Muscle of arm (tissue), 14 donors: ENCODE measurements at places on chromosomes 6 and 20. TPM values are rescaled to one million over a fixed set of nuclear protein-coding genes. Genes with fewer than 3 reads are reported as not detected.
A peak's percentile ranks its signal among the peaks of the same experiment; 100 is the strongest.

The TRDN gene
- polyA plus RNA-seq = 331 TPM

The DCDC2 gene
- 0.09 TPM for polyA plus RNA-seq

The ZNF334 gene
- 9.4 TPM for polyA plus RNA-seq

The CRISP3 gene
- polyA plus RNA-seq = not detected

The MAFB gene
- 11.2 TPM for polyA plus RNA-seq

The RPP40 gene
- 18.0 TPM for polyA plus RNA-seq

The SUMO4 gene
- polyA plus RNA-seq = 0.49 TPM

The UQCC2 gene
- polyA plus RNA-seq = 72.8 TPM

The FUT9 gene
- 0.17 TPM for polyA plus RNA-seq

The DPPA5 gene
- polyA plus RNA-seq = not detected

The MUC21 gene
- polyA plus RNA-seq = not detected

The PBOV1 gene
- 0.05 TPM for polyA plus RNA-seq

DNA sequence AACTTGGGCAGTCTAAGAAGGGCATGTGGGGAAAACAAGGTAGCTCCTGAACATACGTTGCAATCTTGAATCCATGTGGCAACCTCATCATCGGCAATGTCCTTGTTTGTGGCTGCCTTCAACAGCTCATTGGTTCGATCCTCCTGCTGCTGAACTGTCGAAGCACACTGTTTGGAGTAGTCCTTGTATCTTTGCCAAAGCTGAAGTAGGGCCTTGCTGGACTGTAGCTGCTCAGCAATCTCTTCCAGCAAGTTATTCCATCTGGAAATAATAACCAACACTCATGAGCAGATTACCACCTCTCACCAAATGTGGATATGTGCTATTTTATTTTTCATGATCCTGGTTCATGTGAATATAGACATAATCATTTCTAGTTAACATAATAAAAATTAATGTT lies 413.3 kb downstream of the ESR1 start:
- DNase-seq = no peak

DNA sequence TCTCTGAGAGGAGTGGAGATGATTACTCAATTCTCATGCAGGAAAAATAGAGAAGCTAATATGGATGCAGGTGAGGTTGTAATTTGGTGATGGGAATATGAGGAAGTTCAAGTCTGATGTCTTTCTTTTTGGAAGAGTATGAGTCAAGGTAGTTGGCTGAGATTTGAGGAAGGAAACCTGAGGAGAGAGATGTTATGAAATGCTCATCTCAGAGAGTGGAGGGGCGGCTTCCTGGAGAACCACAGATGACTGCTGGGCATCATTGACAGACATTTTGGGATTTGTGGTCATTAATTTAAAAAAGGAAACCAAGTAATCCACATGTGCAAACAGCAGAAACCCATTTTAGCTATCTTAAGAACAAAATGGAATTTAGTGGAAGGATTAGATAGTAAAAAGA lies 72.5 kb upstream of the UST start:
- DNase-seq = no peak

GRCh38 chr6:15264902-15265761 lies 19.3 kb downstream of the JARID2 start:
- DNase-seq = peak; percentile 75

DNA sequence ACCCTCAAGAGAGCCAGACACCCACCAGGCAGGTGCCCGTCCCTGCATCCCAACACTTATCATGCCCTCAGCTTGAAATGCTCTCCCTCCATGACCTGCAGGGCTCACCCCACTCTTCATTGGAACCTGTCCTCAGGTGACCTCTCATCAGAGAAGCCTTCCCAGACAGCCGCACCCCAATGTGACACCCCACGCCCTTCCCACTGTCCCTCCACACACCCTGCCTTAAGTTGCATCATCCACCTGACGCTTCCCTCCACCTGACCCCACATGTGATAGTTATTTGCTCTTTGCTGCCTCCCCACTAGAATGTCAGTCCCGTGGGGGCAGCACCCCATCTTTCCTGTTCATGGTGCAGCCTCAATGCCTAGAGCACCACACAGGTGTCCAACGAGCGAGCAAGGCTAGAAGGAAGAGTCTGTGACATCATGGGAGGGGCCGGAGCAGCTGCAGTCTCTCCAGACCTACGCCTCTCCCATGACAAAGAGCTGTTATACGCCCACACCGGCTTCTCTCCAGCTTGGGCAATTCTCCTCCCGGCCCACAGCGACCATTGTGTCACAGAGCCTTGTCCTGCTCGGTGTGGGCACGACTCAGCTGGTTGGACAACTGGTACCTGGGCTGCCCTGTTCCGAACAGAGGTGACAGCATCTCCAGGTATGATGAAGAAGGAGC lies 58.2 kb downstream of the NFATC2 start:
- DNase-seq = no peak

GRCh38 chr20:57291003-57291402 lies 24.6 kb upstream of the BMP7 start:
- DNase-seq = no peak

DNA sequence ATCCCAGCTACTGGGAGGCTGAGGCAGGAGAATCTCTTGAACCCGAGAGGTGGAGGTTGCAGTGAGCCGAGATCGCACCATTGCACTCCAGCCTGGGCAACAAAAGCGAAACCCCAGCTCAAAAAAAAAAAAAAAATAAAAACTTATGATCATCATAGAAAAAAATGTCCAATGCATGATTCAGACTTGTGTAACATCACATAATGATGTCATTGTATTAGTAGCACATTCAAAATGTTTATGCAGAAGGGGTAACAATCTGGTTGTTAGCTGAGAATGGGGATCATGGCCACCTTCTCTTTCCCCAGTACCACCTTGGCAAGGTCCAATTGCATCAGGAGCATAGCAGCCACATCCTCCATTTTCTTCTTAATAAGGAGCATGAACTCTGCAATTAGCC lies 137.6 kb upstream of the MARCKS start:
- DNase-seq = no peak

DNA sequence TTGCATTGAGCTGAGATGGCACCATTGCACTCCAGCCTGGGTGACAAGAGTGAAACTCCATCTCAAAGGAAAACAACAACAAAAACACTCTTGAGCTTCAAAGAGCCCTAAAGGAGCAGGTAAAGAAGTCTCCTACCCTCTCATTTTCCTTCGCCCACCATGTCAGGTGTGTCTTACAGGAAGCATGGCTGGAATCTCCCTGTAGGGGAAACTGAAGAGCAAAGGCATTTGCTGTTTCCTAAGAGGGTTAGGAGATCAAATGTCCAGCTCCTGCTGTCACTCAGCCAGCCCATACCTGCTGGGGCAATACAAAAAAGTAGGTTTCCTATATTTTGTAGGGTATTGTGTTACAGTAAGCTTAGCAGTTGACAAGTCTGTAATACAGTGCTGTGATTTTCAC lies 43.3 kb downstream of the SPATA2 start:
- DNase-seq = no peak

DNA sequence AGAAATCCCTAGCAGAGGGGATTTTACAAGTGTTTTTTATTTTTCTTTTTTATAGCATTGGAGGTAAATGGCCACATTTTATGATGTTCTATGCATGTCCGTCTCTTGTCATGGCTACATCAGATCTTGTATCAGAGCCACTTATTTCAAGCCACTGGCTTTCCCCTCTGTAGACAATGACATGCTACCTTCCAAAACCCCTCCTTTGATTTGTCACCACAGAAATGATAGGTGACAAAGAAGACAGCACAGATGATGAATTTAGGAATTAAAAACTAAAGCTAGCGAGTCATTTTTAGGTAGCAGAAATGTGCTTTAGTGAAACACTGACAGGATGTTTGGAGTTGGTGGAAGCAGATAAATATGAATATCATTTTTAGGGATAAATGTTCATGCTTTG lies 20.8 kb downstream of the PLCB1 start:
- no peak for DNase-seq

GRCh38 chr20:33391722-33392415 lies 9.4 kb downstream of the CDK5RAP1 start:
- peak; percentile 18 for DNase-seq

DNA sequence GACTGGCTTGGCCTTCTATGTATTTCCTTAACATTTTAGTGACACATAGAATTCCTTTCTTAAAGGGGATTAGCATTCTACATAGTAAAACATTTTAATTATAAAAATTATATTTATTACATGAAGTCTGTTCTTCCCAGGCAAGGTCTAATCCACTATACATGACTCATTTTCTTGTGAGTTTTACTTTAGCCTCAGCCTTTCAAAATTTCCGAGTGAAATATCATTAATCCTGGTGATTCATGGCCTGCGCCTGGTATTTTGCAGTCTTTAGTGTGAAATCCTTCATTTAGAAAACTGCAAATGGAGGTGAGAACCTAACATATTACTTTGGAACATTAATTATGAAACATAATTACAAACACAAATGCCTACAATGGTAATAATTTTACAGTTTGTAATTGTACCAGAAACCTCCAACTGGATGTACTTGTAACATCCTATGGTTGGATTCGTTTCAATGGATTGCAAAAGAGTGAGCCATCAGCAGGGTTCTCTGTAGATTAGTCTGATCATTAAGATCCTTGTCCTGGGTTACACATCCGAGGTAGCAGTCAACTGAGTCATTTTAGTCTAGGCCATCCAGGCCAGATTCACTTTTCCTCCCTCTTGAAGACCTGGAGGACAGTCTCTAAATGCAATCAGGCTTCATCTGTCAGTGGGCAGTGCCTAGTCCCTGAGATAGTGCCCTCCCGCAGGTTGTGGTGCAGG lies 272.0 kb downstream of the PACRG start:
- no peak for DNase-seq

- DNase-seq = no peak
Measured at GRCh38 chr20:50536333-50536732, 26.1 kb downstream of the PTPN1 start.

DNA sequence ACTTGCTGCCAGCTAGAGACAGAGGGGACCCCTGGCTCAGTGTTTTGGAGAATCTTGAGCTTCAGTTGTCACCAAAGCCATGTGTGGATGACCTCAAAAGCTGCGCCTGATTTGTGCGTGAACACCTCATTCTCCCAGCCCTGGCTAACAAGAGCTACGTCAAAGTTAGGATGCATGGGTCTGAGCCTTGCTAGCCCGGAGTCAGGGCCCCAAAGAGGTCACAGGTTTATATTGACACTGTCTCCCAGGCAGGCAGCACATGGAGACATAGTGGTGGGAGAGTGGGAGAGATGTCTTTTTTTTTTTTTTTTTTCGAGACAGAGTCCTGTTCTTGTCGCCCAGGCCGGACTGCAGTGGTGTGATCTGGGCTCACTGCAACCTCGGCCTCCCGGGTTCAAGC lies 36.1 kb upstream of the DUSP22 start:
- DNase-seq = no peak

- DNase-seq = no peak
Measured at GRCh38 chr6:105884426-105884825, 201.7 kb upstream of the PRDM1 start.

GRCh38 chr6:99178168-99178567 lies 171.3 kb downstream of the FAXC start:
- DNase-seq = no peak
